T-helper 2 cell (primary cell): ENCODE measurements at places on chromosomes 4 and X.

DNA sequence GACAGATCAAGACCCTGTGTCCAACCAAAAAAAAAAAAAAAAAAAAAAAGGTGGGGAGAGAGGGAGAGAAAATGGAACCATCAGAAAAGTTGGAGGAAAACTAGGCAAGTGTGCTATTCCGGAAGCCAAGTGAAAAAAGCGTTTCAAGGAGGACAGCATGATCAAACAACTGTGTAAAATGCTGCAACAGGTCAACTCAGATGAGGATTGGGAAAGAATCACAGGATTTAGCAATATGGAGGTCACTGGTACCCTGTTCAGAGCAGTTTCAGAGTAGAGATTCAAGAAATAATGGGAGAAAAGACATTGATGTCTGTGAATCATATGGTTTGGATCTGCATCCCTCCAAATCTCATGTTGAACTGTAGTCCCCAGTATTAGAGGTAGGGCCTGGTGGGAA is 47.5 kb downstream of the TIGD4 start:
- DNase-seq = no peak

DNA sequence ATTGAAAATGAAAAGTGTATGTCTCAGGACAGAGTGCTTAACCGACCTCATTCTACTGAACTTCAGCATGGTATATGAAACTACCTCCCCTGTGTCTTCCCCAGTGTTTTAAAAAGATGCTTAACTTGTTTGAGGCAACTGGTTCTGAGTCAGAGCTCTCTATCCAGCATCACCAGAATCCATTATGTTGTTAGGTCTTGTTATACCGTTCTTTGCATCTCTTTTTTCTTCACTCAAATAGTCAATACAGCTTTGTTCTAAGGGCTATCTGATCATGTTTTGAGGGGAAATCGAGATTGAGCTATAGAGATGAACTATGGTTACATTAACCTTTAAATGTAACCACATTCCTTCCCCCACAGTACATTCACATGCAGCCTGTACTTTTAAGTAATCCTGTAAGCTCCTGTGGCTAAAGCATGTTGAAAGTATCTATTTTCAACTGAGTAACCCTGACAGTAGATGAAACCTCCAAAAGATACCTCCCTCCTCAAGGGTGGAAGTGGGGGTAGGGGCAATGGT is 514.4 kb downstream of the RPA4 start:
- peak; percentile 85 for DNase-seq

DNA sequence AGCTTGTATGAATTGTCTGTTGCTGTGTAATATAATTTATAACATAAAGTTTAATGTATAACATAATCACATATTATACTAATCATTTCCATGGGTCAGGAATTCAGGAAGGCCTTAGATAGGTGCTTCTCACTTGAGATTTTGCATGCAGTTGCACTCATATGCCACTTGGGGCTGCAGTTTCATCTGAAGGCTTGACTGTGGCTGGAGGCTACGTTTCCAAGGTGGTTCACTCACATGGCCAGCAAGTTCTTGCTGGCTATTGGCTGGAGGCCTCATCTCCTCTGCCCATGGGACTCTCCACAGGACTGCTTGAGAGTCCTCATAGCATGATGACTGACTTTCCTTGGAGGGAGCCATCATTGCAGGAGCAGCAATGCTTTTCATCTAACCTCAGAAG is 53.4 kb upstream of the STX18 start:
- no peak for DNase-seq

DNA sequence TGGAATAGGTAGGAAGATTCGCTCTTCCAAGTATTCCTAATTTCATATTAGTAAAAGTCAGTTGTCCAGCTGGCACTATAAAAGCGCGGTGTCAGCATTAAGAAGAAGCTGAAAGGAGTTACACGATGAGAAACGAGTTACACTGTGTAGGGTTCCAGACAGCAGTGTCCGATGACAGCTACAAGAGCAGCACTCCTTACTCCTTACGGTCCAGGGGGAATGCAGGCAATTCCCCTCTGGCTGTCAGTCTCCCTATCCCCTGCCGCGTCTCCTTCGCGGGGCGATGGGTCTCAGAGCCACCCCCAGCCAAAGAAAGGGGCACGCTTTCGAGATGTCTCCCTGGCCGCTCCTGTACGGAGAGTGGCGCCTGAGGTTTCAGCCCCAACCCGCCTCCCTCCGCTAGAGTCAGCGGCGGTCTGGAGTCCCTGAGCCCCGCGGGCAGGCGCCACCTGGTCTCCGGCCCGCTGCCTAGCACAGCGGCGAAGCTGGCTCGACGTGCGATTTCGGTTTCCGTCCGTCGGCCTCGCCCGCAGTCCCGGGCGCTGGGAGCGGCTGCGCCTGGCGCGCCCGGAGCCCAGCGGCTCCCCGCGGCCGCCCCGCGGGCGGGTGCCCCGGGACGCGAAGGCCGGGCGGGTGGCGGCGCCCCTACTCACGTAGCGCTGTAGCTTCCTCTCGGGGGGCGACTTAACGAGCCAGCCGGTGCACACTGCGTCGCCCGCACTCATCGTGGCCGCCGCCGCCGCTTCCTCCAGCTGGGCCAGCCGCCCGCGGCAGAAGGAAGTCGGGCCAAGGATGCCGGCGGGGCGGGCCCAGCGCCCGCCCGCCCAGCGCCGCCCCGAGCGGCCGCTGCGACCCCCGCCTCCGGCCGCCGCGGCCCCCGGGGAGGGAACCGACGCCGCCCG is at the start of gene GAB3:
Gene GAB3 (minus strand): TSS at position 777 of the 902 bp plus-strand sequence. CDS start 52 bp downstream, at position 725.
- DNase-seq = peak; percentile 20

DNA sequence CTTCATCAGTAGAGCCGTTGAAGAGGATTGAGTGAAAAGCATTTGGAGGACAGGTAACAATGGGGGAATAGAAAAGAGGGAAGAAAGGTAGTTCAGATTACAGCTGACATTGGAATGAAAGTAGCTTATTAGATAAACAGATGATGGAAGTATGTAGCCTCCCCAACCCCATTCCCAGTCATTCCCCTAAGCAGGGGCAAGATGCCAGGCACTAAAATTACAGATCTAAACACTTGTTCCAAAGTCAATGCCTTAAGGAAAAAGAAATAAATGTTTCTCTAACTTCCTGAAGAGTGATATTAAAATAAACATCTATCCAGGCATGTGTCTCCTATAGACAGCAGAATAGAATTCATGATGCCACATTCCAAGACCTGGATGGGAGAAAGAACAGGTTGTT is 350.8 kb downstream of the PDGFC start:
- no peak for DNase-seq

GRCh38 chr4:106803083-106803482 is 233.0 kb downstream of the DKK2 start:
- no peak for DNase-seq

- DNase-seq = no peak
Observed at GRCh38 chr4:141246683-141247429, 26.2 kb downstream of the ZNF330 start.

GRCh38 chr4:139234253-139234652 is 45.8 kb downstream of the MGARP start:
- DNase-seq = no peak

DNA sequence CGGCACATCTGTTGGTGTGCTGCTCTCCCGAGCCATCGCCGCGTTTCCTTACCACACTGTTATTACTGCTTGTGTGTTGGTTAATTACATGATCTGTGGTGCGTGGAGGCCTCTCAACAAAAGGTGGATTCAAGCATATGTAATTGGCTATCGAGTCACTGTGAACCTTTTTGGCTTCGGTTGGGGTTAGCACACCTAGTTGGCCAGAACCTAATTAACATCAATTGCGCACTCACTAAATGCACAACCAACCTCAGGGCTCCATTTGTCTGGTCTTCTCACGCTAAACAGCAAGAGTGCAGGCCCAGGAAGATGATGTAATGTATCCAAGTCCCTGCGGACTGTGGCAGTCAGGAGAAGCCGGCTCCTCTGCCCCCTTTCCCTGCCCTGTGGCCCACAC is 17.4 kb downstream of the ENPP6 start:
- no peak for DNase-seq

DNA sequence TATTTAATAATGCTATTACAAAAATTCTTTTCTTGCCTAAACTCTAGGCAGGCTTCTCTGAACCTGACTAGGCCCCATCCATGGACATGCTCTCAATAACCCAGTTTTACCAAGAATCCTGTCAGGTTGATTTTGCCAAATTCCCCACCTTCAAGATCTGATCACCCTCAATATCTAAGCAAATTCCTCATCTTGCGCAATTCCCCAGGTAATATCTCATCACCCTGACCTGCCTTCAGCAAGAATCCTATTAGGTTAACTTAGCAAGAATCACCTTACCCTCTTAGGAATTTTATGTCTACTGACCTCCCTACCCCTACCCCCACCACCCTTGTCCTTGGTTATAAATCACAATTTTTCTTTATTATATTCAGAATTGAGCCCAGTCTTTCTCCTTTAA is 579.1 kb downstream of the C4orf33 start:
- no peak for DNase-seq
